ENCODE measurements at places on chromosomes 2 and 18. TPM values are rescaled to one million over a fixed set of nuclear protein-coding genes. Genes with fewer than 3 reads are reported as not detected.

Gene INHBB
- total RNA-seq, result under 0.01 TPM

Gene DNPEP
- 60.7 TPM for total RNA-seq

GRCh38 chr2:144496092-144496976 is 23.6 kb downstream of the ZEB2 start:
- DNase-seq, result no peak

GRCh38 chr18:46678041-46678440 is 21.0 kb upstream of the LOXHD1 start:
- no peak for DNase-seq

DNA sequence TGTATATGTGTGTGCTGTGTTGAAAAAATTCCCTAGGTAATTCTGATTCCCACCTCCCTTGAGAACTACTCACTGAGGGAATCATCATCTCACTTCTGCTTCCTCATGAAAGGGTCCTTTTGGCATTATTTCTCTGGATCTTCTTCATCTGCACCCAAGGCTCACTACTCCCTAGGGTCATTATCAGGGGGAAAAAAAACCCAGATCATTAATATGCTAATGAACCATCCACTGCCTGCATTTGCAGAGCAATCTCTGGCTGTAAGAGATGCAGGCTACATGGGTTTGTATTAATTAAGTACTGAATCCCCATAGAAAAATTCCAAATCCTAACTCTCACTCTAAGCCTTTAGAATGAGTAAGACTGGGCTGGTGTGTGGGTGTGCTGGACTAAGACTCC is 68.0 kb upstream of the IGFBP5 start:
- no peak for DNase-seq
